ENCODE measurements at places on chromosomes 7 and 10. TPM values are rescaled to one million over a fixed set of nuclear protein-coding genes. Genes with fewer than 3 reads are reported as not detected.
A peak's percentile ranks its signal among the peaks of the same experiment; 100 is the strongest.

DNA sequence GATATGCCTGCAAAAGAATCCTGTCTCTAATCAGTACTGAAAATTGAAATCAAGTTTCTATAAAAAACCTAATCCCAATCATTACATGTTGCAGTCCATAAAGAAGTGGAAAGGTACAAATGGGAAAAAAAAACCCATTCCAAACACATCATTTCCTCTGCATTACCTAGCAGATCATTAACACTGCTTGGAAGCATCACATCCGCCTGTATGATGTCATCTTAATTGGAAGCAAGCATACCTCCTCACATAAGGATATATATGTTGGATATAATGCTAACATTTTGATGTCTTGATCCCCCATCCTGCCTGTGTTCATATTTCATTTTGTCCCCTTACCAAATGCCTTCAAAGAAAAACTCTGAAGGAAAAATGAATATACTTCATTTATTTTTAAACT is 241.3 kb upstream of the AOAH start:
- H3K4me1 ChIP-seq, result peaks cover 44% of the 10 kb centered on the region
- no peak overlapping the region for H3K27ac ChIP-seq
- no peaks in the 10 kb centered on the region for H3K27me3 ChIP-seq
- H3K36me3 ChIP-seq, result no peaks in the 10 kb centered on the region
- no peak for DNase-seq
- H3K4me3 ChIP-seq, result no peak overlapping the region

- no peak overlapping the region for H3K4me3 ChIP-seq
- H3K4me1 ChIP-seq, result no peaks in the 10 kb centered on the region
- no peaks in the 10 kb centered on the region for H3K27me3 ChIP-seq
- no peaks in the 10 kb centered on the region for H3K36me3 ChIP-seq
- no peak for DNase-seq
- H3K27ac ChIP-seq, result no peak overlapping the region
These were observed 901.4 kb downstream of the PCDH15 start for GRCh38 chr10:53899463-53900160.

DNA sequence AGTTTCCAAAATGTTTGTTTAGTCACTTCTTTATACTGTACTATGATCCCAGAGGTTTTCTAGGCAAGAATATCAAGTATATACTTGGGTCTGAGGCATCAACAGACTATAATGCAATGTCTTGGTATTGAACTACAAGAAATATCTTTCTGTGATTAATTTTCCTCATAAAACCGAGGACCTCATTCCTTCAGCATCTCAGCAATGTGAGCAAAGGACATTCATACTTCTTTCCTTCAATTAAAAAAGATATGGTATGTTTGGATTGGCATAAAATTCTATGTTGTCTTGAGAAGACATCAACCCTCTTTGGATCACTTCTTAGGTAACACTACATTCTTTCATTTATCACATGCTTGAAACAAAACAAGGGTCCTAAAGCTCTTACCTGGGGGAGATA is 524.5 kb downstream of the PHTF2 start:
- no peak overlapping the region for H3K4me3 ChIP-seq
- H3K4me1 ChIP-seq, result no peaks in the 10 kb centered on the region
- no peaks in the 10 kb centered on the region for H3K36me3 ChIP-seq

DNA sequence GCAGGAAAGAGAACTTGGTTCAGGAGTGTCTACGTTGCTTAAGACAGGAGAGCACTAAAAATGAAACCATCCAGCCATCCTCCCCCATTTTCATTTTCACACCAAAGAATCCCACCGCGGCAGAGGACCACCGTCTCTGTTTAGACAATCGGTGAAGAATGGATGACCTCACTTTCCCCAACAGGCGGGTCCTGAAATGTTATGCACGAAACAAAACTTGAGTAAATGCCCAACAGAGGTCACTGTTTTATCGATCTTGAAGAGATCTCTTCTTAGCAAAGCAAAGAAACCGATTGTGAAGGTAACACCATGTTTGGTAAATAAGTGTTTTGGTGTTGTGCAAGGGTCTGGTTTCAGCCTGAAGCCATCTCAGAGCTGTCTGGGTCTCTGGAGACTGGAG is 1.4 kb upstream of the IL6 start:
- no peaks in the 10 kb centered on the region for H3K36me3 ChIP-seq
- no peak overlapping the region for H3K4me3 ChIP-seq
- H3K27ac ChIP-seq, result no peak overlapping the region
- H3K27me3 ChIP-seq, result peaks cover 12% of the 10 kb centered on the region

DNA sequence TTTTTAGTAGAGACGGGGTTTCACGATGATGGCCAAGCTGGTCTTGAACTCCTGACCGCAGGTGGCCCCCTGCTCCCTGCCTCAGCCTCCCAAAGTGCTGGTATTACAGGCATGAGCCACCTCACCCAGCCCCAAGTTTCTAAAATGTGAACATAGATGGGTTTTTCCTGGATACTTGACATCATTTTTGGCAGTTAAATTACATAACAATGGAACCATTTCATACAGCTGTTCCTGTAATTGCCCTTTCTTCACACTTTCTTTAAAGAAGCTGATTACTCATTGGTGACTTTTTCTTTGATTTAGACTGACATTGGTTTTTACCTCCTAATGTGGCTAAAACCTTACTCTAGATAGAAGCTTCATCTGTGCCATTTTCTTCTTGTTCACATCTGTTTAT is 5.9 kb downstream of the ZKSCAN1 start:
- H3K4me3 ChIP-seq, result no peak overlapping the region
- H3K36me3 ChIP-seq, result peaks cover 62% of the 10 kb centered on the region
- H3K27ac ChIP-seq, result peak overlapping the region; percentile 98
- peaks cover 62% of the 10 kb centered on the region for H3K4me1 ChIP-seq
- H3K27me3 ChIP-seq, result no peaks in the 10 kb centered on the region
- DNase-seq, result no peak

- H3K4me3 ChIP-seq, result no peak overlapping the region
- no peaks in the 10 kb centered on the region for H3K27me3 ChIP-seq
- no peaks in the 10 kb centered on the region for H3K4me1 ChIP-seq
- H3K27ac ChIP-seq, result no peak overlapping the region
- no peaks in the 10 kb centered on the region for H3K36me3 ChIP-seq
These were observed 358.4 kb downstream of the SH2D4B start for GRCh38 chr10:80896076-80896475.

DNA sequence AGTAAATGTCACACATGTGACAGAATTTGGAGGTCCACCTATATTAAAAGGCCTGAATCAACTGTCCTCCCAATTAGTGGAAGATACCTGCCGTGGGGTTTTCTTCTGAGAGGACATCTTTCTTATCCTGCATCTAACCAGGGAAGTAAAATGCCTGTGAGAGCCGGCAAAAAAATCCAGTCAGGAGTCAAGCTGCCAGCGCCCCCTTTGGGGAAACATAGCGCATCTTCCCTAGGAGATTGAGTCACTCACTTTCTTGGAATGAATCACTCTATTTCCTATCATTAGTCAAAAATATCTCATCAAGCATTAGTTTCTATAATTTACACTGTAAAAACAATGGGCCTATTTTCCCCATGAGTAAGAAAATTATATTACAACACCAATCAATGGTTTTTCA is 66.4 kb upstream of the ANK3 start:
- no peaks in the 10 kb centered on the region for H3K4me1 ChIP-seq
- H3K4me3 ChIP-seq, result no peak overlapping the region
- no peaks in the 10 kb centered on the region for H3K36me3 ChIP-seq
- no peaks in the 10 kb centered on the region for H3K27me3 ChIP-seq
- H3K27ac ChIP-seq, result no peak overlapping the region

DNA sequence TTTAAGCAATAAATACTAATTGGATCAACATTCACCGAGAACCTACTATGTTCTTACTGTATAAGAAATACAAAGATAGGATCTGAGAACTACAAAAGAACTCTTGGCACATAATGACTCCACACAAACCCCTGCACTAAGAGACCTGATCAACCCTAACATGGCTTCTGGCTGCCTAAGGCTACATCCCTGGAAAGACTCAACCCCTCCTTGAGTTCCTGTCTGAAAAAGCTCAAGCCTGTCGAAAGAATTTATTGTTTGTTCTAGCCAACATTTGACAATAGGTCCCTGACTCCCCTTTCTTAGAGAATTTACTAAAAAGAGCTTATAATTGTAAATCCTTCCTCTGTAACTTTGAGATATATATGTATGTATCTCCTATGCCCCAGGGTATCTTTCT is 125.3 kb upstream of the SGCE start:
- H3K36me3 ChIP-seq, result no peaks in the 10 kb centered on the region
- H3K27me3 ChIP-seq, result no peaks in the 10 kb centered on the region
- no peak for DNase-seq
- H3K4me3 ChIP-seq, result no peak overlapping the region
- no peaks in the 10 kb centered on the region for H3K4me1 ChIP-seq

GRCh38 chr10:133122171-133122935 is 34.6 kb downstream of the ADGRA1 start:
- H3K4me1 ChIP-seq, result no peaks in the 10 kb centered on the region
- no peak for DNase-seq
- H3K27me3 ChIP-seq, result peaks cover 54% of the 10 kb centered on the region
- H3K36me3 ChIP-seq, result no peaks in the 10 kb centered on the region

GRCh38 chr10:90417476-90418210 is 440.2 kb downstream of the HTR7 start:
- H3K4me3 ChIP-seq, result no peak overlapping the region
- DNase-seq, result no peak
- H3K27ac ChIP-seq, result no peak overlapping the region
- H3K4me1 ChIP-seq, result no peaks in the 10 kb centered on the region
- H3K27me3 ChIP-seq, result no peaks in the 10 kb centered on the region

The TUBB8 gene
- polyA plus RNA-seq, result not detected

The DNA2 gene
- 2.5 TPM for polyA plus RNA-seq

The RBP3 gene
- not detected for polyA plus RNA-seq

The RNF148 gene
- polyA plus RNA-seq, result 0.15 TPM

The SPDYE1 gene
- not detected for polyA plus RNA-seq

The PLEKHS1 gene
- 0.46 TPM for polyA plus RNA-seq

Data from stomach (tissue), 19 donors.